ENCODE measurements at places on chromosomes 12 and 14.

DNA sequence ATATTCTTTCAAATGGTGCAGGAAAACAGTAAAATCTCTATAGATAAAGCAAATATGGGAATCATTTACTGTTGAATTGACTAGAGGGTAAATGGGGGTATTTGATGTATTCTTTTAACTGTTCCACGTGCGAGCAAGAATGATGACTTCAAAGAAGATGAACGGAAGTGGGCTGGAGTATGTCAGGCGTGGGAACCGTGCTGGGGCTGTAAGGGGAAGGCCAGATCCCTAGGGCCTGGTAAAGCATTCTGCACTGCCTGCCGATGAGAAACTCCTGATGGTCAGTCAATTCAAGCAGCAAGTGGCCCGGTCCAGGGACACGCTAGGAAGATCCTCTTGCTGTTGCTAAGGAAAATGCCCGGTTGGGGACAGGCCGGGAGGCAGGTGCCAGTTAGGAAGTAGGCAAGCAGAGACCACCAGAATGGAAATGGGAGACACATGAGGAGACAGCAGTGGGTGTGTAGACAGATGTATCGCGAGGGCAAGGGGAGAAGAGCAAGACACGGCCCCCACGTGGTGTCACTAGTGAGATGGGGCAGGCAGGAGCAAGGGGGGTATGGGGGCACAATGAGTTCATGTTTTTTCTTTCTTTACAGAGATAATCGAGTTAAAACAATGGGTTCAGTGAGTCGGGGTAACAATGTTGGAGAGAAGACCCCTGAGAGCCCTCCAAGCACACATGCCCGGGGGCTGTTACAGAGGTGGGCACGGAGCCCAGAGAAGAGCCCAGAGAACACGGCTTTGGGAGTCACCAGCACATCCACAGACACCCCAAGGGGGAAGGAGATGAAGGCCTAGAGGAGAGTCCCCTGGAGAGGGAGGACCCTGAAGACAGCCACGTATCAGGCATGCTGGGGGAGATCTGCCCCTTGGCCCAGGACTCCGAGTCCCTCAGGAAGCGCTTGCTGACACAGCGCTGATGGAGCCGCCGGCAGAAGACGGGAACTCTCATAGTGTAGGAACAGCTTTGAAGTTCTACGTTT lies 37.2 kb downstream of the FBXO21 start:
- DNase-seq: peak; percentile 80

DNA sequence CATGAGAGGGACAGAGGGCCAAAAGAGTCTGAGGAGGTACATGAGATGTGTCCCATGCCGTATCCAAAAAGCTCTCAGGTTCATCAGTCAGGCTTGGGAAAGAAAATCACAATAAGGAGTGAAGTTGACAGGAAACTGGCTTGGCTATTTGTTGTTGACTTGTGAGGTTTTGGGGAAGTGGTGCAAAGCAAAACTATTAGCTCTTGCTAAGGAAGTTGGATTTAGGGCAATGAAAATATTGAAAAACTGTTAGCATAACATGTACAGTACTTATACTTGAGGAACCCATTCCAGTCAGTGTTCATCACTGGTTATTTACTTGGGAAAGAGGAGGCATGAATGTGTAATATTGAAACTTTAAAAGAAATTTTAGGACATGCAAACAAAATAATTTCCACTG lies 145.9 kb downstream of the DUSP6 start:
- DNase-seq: no peak

DNA sequence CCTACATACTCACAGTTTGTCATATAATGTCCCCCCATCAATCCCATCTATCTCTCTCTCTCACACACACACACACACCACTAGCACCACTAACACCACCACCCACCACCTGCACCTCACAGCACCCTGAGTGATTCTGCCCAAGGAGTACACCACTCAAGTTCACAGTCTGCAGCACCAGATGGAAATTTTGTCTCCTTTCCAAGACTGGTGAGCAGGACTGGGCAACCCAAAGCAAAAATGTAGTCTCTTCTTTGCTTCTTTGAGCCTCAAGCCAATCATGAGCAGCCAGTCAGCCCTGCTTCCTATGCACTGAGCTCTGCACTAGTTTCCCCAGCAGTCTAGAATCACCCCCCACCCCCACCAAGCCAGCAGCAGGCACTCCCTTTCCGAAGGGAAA lies 15.0 kb upstream of the ARMH4 start:
- DNase-seq: no peak

DNA sequence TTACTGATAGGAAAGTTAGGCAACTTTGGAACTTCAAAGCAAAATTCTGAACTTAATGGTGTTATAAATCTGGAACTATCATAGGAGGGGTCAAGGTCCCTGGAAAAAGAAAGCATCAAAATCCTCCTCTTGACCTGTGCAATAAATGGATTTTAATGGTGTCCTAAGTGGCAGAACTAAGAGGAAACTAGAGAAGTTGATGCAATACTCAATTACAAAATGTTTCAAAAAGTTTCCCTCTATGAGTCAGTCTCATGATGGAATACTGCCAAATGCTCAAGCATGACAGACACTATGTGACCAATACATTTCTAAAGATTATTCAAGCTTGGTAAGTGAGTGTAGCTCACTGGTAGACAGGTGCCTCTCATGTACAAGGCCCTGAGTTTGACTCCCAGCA lies 47.7 kb upstream of the ERGIC2 start:
- DNase-seq: peak; percentile 19

- peak; percentile 95 for DNase-seq
These were observed 836 bp downstream of the EVL start for GRCh38 chr14:100065942-100066574.

DNA sequence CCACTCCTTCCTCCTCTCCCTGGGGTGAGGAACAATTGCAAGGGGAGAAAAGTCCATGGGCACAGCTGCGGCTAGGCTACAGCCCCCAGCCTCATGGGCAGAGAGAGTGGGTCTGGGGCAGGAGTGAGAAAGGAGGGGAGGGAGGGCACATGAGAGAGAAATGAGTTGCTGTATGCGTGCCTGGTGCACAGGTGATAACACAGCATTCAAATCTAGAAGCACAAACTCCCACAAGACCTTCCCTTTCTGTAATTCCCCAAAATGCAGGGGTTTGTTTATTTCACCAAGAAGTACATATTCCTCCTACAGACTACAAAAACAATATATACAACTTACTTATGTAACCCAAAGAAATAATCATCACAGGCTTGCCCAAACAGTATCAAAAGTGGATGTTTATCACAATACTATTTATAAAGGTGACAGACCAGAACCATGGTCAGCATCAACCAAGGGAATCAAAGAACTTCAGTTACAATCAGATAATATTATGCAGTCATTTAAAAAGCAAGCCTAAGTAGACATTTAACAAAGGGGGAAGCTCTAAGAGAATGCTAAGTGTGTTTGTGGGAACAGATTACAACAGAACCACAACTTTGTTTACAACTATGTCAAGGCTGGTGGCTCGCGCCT lies 54.2 kb downstream of the ITPK1 start:
- DNase-seq: no peak

DNA sequence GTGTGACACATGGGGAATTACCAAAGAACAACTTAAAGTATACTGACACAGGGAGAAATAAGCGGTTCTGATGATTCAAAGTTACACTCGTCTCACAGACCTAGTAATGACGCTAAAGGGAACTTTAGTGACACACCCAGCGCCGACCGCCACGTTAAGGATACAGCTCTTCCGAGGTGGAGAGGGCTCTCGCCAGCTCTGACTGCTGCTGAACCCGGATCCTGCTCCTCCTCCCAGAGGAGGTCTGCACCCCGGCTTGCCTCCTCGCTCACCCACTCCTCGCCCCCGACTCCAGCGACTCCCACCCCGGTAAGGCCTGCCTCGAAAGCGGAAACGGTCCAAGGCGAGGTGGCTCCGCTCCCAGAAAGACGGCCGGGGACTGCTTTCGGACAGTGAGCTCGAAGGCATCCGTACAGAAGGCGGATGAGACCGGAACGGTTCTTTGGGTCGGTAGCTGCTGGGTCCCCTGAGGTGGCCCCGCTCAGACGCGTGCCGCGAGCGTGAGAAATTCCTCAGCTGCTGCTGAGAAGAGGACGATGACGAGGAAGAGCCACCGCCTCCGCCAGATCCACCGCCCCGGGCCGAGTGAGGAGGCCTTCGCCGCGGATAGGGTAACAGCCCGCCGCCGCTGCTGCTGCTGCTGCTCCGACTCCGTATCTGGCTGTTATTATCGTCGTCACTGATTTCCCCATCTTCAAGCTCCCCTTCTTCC lies 643 bp downstream of the ZFC3H1 start:
- DNase-seq: peak; percentile 69

DNA sequence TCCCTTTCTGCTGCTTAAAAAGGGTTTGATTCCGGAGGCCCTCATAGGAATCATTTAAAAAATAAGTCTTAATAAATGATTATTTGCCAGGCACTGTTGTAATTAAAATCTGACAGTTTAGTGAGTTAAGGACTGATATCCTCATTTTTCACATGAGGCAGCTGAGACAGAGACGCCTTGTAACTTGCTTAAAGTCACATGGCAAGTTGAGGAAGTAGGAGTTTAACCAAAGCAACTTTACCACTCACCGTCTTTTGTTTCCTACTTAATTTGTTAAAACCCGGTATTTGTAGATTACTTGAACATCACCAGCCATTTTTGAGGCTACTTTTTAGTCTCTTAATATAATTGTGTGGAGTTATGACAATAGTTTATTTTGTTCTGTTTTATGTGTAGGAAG lies 2.4 kb downstream of the TIGAR start:
- DNase-seq: no peak

DNA sequence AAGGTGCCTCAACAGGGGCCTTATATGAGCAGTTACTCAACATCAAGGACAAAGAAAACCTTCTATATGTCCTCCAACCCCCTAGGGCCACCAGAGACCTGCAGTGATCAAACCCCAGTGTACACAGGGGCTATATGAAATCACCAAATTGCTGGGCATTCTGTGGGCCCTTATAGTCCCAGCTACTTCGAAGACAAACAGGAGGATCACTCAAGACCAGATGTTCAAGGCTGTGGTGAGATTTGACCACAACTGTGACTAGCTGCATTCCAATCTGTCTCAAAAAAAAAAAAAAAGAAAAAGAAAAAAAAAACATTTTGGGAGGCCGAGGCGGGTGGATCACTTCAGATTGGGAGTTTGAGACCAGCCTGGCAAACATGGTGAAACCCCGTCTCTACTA lies 51.0 kb upstream of the PRB2 start:
- peak; percentile 2 for DNase-seq

DNA sequence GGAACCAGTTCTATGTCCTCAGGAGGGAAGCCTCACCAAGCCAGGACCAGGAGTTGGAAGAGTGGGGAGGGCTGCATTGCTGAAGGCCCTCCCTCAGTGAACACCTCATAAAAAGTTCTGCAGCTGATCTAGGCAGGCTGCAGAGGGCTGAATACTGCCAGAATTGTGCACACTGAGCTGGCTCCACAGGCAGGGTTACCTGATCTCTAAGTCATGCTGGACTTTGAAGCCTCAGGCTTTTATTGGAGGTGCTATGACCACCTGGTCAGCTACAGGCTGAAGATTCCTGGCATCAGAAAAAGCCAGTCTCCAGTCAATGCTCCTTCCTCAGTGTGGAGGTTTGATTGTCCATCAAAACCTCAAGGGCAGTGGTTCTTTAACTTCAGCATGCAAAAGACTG lies 39.7 kb downstream of the FOS start:
- no peak for DNase-seq

GRCh38 chr14:103360548-103360947 lies 24.7 kb upstream of the MARK3 start:
- DNase-seq: no peak

DNA sequence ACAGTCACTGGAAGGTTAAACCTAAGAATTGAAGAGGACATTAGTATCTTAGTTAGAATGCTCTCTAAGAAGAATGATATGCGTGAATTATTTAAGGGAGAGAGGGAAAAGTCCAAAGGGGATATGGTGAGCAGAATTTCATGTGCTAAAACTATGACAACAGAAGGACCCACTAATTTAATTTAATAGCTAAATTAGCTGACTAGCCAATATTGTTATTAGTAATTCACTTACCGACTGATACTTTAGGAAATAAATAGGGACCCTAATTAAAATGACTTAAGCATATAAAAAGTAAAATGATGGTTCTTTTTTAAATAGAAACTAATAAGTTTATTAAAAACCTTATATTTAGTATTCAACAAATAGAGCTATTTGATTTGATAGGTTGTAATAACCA lies 179.6 kb downstream of the RASSF9 start:
- DNase-seq: no peak

GRCh38 chr14:102949062-102949800 lies 26.8 kb downstream of the AMN start:
- no peak for DNase-seq

DNA sequence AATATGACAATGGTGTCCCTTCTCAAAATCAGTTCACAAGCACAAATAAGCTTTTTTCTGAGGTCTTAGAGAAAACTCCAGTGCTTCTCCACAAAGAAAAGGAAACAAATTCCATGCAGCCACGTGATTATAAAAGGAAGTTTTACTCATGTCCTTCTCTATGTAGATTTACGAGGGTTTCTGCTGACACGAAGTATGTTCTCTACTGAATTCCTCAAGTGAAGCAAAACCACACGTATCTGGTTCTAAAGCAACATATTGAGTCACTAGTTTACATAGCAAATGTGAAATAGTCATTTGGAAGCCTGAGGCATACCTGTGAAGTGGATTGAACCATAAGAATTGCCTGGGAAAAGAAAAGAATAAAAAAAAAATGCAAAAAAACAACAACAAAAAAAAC lies 31.9 kb downstream of the BMP4 start:
- DNase-seq: no peak

GRCh38 chr12:87985069-87985675 lies 44.0 kb downstream of the C12orf50 start:
- no peak for DNase-seq

DNA sequence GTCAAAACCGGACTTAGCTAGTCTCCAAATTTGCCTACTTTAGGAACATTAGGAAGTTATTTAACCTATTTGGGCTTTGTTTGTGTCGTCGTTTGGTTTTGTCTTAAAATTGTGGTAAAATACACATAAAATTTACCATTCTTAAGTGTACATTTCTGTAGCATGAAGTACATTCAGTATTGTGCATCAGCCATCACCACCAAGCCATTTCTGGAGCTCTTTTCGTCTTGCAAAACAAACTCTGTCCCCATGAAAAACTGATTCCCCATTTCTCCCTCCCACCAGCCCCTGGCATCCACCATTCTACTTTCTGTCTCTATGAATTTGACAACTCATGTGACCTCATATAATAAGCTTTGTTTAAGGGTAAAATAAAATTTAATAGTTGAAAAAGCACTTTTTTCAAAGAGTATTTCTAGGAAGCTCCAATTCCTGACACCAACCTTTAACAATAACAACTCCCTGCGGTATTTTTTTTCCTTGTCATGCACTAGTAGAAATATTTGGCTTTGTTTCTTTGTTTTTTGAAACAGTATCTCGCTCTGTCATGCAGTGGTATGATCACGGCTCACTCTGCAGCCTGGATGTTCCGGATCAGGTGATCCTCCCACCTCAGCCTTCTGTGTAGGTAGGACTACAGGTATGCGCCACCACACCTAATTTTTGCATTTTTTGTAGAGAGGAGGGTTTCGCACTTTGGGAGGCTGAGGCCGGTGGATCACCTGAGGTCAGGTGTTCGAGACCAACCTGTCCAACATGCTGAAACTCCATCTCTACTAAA lies 3.6 kb upstream of the UBC start:
- no peak for DNase-seq

- DNase-seq: no peak
These were observed 18.6 kb downstream of the HHIPL1 start for GRCh38 chr14:99663386-99664057.

GRCh38 chr12:23704992-23705943 lies 244.2 kb downstream of the SOX5 start:
- DNase-seq: no peak

GRCh38 chr12:14290951-14291350 lies 74.5 kb upstream of the ATF7IP start:
- DNase-seq: no peak

- no peak for DNase-seq
These were observed 2.7 kb upstream of the BDKRB2 start for GRCh38 chr14:96201965-96202364.

Data from GM12865 (cell line).